ENCODE measurements at places on chromosomes 2 and 18.

- no peak for DNase-seq
These were observed 94.8 kb downstream of the SPOPL start for GRCh38 chr2:138596403-138596802.

DNA sequence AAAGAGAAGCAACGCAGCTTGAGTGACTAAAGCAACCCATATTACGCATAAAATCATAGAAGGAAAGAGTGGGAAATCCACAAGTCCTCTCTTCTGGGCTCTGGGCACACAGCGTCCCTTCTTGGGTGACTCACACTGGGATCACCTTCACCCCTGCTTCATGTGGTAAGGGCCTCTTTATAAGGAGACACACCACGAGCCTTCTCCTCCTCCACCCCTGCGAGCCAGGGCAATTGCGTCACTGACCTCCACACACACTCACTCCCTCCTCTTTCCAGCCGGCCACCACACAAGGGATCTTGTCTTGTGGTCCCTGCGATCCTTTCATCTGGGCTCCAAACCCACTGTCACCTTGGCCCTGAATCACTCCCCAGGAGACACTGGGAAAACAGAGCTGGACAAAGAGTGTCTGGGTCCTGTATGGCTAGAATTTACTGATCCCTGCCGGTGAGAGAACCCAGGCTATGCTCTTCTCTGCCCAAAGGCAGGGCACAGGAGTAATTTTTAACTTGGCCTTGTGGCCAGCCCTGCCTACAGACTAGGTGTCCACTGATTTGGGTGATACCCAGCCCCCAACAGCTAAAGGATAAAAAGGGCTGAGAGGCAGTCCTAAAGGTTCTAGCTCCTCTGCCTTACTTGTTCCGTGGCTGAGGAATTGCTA is 35.3 kb downstream of the NHEJ1 start:
- no peak for DNase-seq

DNA sequence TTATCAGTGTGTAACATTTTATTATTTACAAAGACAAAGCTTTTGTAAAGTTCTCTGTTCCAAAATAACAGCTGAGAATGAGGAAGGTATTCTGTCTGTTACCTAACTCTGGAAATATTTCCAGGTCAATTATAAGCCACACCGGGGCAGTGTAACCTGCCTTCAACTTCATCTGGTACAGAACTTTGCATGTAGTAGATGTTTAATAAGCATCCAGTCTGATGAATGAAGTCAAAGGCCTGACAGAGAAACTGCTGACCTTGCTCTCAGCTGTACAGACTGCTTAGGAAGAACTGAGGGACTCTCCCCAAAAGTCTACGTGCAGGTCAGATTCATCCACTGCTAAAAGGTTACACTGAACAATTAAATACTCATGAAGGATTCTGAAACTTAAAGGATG is 43.3 kb downstream of the WDFY1 start:
- no peak for DNase-seq

DNA sequence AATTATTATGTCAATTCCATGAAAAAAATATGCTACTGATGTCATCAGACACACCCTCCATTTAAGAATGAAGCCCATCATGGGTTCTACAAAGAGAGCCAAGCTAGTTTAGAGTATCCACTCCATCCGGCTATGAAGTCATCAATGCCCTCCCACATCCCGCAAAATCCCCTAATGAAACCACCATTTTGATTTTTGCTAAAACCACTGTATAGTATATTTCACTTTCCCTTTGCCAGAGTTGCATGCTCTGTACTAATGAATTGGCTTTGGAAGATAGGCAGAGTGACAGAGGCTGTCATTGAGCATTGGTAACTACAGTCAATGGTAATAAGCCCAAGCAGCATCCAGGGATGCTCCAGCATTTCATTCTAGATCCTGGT is 118.6 kb downstream of the ANKRD44 start:
- no peak for DNase-seq

DNA sequence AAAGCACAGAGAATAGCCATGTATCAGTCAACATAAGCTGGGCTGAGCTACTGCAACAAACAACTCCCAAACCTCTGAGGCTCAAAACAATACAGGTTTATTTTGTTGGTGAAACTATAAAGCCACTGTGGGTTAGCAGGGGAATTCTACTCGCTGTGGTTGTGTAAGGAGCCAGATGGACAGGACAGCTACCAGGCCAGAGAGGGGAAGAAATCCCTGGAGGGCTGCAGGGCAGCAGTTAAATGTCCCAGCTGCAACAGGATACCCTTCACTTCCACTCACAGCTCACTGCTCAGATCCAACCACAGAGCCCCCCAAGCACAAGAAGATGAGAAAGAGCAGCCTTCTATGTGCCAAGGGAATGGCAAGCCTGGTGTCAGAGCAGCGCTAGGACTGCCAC is 245.9 kb upstream of the RAB6C start:
- no peak for DNase-seq

DNA sequence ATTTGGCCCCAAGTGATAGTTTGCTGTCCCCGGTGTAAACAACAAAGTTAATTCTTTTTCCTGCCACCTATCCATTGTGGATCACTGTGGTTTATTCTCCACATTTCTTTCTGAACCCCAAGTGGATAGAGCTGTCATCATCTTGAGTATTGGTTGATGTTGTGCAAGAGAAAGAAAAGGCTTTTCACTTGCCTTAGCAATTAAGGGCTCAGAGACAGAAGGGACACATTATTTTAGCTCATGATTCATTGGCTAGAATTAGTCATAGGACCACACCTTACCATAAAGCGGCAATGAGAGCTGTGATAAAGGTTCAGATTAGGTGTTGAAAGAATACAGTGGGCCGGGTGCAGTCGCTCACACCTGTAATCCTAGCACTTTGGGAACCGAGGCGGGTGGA is 442.1 kb upstream of the DCC start:
- DNase-seq, result no peak

DNA sequence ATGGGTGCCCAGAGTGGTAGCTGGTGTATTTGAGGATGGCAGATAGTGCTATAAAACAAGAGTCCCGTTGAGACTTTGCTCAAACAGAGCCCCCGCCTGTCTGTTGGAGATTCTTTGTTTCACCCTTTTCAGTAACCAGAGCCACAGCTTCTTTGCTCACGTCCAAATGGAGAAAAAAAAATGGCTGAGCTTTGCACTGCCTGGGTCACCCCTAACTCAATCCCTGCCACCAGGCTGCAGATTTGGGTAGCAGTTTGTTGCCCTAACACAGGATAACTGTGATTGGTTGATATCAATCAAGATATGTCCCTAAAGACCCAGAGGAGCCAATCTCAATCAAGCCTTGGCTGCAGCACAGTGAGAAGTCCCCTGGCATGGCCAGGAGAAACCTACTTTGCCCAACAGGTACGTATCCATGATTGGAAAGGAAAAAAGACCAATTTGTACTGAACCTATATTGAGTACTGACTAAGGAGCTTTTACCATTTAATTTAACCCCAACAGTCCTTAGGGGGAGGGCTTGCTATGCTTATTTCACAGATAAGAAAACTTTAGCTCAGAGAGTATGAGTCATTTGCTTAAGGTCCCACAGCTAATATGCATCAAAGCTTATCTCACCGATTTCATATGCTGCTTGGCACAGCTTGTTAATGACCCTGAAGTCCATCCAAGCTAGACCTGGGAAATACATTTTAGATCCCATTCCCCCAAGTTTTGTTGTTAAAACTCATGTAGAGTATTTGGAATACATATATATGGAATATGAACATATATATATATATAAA is 72.0 kb upstream of the SH3BP4 start:
- no peak for DNase-seq
